AML-193 (cell line): ENCODE measurements at places on chromosomes 2 and 18.

- no peak for DNase-seq
Observed at GRCh38 chr2:240198226-240198625, 57.8 kb upstream of the OTOS start.

DNA sequence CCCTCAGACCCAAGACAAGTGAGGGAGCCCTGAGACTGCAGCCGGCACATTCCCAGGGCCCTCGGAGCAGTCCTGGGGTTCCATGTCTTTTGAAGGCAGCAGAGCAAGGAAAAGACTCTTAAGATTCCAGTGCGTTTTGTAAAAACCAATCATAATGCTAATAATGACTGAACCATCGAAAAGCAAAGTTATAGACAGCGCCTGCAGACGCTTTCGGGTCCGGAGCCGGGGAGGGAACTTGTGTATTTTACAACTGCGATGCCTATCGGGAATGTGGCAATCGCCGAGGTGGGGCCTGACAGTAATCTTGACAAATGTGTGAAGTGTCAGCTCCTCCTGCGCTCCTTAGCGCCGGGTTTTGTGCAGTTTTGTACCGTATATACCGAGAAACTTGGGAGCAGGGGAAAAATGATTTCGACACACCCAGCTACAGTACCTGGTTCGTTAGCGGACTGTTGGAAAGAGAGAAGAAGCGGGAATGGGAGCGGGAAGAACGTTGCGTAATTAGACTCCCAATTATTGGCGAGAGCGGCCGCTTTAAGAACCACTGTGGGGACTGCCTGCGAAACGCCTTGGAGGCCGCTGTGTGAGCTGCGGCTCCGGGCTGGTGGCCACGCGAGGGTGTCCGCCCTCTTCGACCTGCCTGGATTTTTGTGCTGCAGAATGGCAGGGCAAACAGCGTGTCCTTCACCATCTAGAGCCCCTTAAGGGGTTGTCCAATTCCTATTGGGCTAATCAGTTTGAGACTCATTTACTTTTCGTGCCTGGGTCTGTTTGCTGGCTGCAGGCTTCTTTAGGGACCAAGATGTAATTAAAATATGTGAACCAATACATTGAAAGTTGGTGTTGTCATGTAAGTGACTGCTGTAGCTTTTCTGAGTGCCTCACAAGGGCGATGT is 2.4 kb downstream of the EPAS1 start:
- no peak for DNase-seq

DNA sequence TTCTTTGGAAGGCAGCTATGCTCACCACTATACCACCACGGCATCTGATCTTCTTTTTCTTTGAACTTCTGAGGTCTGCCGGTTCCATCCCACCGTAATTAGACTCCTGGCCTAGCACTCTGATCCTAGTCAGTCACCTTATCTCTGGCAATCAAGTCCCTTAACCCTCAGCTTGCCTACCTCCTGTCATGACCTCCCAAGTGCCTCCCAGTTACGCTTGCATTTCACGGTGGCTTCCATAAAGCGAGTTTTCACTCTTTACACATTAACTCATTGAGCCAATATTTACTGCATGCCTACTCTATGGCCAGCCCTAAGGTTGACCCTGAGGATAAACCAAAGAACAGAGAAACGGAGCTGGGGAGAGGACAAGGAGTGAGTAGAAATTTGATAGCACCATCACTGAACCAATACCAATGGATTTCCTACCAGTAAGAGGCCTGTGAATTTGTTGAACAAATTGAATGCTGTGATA is 37.8 kb upstream of the TMEM182 start:
- no peak for DNase-seq

GRCh38 chr18:25225151-25225550 is 126.8 kb downstream of the ZNF521 start:
- no peak for DNase-seq

DNA sequence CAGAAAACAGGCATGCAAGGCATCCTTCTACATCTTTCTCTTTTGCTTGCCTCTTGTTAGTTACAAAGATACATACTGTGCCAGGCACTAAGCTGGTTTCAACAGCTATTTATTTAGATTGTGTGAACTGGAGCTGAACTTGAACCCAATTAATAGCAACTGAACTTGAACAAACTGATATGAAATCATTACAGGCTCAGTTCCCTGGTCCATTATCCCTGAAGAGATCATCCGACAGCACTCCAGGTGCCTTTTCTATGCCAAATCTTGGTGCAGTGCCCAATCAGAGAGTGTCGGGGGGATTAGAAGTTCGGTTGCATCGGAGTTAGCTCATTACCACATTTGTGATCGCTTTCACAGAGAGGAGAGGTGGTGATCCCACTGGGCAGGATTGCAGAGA is 477.6 kb downstream of the PARD3B start:
- DNase-seq = no peak

DNA sequence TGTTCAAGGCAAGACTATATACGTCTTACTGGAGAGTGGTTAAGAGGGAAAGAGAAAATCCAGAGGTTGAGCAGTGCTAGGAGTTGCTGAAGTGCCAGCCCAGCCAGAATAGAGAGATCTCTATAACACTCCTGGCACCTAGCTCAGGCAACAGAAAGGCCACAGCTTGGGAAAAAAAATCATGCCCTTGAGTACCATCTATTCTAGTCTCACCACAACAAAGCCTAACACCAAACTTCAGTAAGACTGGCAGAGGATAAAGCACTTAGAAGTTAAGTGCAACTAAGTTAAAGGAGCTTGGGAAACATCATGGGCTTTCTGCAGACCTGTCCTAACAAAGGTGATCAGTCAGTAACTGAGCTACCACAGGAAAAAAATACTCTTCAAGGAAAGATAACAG is 24.2 kb downstream of the INO80C start:
- no peak for DNase-seq

- no peak for DNase-seq
Observed at GRCh38 chr2:237244178-237244577, 158.5 kb downstream of the COPS8 start.

- no peak for DNase-seq
Observed at GRCh38 chr2:30694286-30695055, 112.8 kb downstream of the CAPN13 start.

DNA sequence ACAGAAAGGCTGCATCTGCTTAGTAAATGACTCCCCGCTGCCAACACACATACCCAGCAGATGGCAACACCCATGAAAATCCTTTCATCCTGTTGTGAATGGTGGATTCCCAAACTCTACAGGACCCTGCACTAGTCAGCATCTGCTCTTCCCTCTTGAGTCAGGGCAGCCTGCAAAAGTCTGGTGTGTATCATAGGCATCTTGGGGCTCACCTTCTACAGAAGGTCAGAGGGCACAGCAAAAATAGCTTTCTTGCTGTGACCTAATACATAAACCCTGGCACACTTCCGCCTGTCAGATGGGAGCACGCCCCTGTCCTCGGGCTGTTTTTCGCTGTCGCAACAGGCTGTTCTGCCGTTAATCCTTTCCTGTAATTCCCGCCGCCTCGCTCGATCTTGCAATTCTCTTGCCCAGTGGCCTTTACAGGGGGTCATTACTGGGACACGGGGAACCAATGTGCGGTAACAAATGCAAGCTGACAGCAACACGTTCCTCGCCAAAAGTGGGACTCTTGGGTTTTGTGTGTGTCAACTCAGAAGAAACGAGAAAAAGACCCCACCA is 19.9 kb upstream of the SCYGR1 start:
- peak; percentile 80 for DNase-seq

- DNase-seq = no peak
Observed at GRCh38 chr2:105907184-105907583, 162.5 kb downstream of the NCK2 start.

GRCh38 chr18:13416208-13416607 is 197.6 kb downstream of the LDLRAD4 start:
- DNase-seq = no peak

DNA sequence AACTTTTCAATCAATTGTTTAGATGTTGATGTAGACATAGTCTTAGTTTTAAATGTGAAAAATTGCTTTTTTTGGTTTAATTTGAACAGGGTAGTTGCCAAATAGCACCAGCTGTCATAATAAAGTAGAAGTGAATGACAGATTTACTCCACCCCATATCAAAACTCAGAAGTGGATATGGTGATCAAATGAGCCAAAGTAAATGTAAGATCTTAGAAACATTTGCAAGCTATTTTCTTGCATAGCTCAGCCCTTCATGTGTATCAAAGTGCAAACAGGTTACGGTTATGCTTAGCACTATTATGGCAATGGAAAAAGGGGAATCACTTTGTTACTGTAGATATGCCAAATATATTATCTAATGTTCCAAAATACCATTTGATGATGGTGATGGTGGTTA is 540.9 kb upstream of the NRP2 start:
- no peak for DNase-seq

DNA sequence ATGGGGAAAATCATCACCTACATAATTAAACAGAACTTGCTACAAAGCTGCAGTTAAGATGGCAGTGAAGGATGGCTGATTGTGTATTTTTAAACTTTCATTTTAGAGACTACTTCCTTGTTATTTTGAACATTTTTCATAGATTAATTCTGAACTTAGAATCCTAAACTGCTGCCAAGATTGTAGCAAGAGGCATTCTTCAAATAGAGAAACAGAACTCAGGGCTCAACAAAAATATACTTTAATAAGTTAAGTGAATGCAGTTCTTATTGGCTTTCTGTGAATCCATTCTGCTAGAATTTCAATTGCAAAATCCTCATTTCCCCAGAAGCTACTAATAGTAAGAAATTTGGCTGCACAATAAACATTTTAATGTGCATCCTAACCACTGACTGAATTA is 160.3 kb downstream of the L3MBTL4 start:
- DNase-seq = no peak

- peak; percentile 23 for DNase-seq
Observed at GRCh38 chr18:40529478-40529877, 1425.6 kb upstream of the PIK3C3 start.

DNA sequence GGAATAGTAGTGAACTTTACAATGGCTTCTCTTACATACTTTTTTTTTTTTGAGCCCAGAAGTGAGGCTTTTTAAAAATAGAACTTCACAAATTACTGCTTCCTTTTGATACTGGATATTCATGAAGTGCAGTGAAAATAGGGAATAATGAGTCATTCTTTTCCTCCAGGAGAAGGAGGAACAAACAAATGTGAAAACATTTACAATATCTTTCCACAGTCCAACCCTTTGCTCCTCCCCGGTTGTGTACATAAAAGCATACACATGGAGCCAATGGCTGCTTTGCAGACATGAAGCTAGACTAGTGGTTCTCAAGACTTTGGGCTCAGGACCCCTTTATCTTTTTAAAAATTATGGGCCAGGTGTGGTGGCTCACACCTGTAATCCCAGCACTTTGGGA is 266.9 kb downstream of the GBX2 start:
- no peak for DNase-seq

DNA sequence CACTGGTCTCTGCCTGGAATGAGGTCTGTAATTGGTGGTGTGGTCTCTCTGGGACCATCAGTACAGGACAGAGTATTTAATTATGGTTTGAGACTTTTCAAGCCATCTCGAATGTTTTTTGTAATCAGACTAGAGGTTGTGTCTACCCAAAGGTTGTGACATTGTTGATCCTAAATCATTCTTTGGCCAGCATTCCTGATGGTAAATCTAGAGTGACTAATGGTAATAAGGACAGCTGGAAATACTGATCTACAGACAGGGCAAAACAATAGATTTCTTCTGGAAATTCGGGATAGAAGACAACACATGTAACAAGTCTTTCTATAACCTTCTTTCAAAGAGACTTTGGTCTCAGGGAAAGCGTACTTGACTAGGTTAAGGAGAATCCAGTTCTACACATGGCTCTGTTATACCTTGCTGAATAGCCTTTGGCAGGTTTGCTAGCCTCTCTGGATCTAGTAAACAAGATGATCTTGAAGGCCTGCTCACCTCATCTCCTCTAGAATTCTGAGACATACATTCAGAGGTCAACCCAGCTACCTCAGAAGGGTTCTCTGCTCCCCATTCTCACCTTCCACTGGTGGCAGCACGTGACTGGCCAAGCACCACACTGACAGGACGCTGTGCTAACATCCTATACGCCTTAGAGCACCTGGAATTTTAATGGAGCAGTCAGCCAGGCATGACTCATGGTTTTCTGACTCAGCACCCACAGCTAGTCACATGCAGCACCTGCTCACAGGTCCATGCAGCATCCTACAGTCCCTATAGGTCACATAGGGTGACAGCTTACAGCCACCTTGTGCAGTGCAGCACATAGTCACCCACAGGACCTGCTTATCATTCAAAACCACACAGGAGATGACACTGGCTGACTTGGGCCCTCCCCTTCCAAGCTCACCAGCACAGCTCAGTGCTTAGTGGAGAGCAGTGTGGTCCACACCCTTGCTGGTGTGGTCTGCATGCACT is 12.2 kb downstream of the PLB1 start:
- DNase-seq = no peak

GRCh38 chr2:1837458-1837857 is 93.1 kb upstream of the PXDN start:
- no peak for DNase-seq

- DNase-seq = no peak
Observed at GRCh38 chr2:9336241-9336575, 87.1 kb downstream of the ITGB1BP1 start.

GRCh38 chr2:202608142-202608852 is 26.5 kb upstream of the FAM117B start:
- peak; percentile 19 for DNase-seq

- DNase-seq = no peak
Observed at GRCh38 chr2:238724728-238725127, 123.2 kb upstream of the TWIST2 start.

DNA sequence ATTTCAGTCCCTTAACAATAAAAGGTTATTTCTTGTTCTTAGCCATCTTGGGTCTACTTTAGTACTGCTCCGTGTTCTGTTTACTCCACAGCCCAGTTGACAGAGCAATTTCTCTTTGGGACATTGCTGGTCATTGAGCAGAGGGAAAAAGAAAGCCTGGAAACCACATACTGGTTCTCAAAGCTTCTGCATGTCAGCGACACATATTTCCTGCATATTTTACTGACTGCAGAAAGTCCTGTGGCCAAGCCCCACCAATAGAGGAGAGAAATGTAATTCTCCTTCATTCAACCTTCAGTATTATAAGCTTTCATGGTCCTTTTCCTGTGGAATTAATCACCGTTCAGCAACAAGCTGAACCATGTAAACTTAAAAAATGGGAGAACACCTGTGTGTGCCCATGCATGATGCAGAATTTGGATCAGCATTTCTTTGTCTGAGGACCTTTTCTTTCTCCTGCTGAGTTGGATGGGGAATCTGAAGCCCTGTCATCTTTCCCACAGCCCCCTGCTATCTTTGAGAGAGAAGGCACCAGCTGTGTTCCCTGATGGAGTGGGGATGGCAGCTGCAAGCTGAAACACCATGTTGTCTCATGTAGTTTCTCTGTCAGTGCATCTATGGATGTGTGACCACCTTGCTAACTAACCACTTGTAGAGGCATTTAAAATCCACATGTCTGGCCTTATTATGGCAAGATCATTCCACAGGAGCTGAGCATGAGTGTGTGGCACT is 431.6 kb downstream of the MEIS1 start:
- no peak for DNase-seq

- no peak for DNase-seq
Observed at GRCh38 chr18:74064510-74064909, 83.1 kb downstream of the FBXO15 start.

- DNase-seq = no peak
Observed at GRCh38 chr2:67828066-67828465, 234.7 kb downstream of the C1D start.
